ENCODE measurements at places on chromosomes 11 and 22. TPM values are rescaled to one million over a fixed set of nuclear protein-coding genes. Genes with fewer than 3 reads are reported as not detected.
A peak's percentile ranks its signal among the peaks of the same experiment; 100 is the strongest.

- no peak for DNase-seq
These were observed 50.4 kb downstream of the TCP11L1 start for GRCh38 chr11:33089776-33090175.

MRGPRX3 gene
- not detected for total RNA-seq

DNA sequence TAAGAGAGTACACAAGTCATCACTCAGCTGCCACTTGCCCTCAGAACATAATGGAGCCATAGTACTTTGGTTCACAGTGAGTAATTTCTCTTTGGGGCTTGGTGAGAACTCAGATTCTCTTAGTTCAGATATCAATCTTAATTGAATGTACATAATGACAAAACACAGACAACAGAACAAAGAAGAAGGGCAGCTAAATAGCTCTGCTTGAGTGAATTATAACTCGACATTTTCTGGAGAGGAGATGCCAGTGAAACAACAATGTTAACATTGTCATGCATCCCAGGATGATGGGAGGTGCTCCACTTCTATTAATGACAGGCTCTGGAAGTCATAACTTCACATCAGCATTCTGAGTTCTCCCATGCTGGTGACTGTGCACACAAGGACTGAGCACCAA lies 508.1 kb downstream of the TMEM135 start:
- DNase-seq = no peak

DNA sequence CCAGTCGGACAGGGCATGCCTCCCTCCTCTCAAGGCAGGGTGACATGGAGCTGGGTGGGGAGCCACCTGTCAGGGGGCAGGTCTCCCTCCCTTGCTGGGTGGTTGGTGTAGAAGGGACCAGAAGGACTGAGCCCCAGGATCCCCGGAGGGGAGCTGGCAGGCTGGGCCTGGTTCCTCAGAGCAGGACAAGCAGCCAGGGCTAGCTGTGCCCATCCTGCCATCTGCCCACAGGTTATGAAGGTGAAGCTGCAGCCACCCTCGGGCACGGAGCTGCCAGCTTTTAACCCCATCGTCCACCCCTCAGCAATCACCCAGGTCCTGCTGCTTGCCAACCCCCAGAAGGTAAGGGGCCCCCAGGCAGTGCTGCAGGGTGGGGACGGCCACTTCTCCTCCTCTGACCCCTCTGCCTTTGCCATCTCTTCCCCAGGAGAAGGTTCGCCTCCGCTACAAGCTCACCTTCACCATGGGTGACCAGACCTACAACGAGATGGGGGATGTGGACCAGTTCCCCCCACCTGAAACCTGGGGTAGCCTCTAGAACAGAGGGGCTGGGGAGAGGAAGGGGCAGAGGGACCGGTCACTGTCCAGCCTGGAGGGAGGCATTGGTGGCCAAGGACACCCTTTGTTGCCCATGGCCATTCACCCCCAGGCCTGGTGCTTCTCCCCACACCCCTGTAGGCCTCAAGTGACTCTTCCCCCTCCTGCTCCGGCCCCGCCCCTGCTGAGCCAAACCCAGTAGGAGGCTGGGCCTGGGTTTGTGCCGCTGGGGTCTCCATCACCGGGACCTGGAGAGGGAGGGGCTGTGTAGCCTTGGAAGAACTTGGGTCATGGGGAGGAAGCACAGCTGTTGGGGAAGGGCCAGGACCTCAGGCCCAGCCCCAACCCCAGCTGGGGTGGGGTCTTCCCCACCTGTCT lies 7.0 kb upstream of the SH3BP1 start:
- no peak for DNase-seq

RELT gene
- 1.2 TPM for total RNA-seq

GRCh38 chr11:60563553-60564235 lies 48.5 kb downstream of the MS4A13 start:
- no peak for DNase-seq

OR51B2 gene
- total RNA-seq = not detected

DNA sequence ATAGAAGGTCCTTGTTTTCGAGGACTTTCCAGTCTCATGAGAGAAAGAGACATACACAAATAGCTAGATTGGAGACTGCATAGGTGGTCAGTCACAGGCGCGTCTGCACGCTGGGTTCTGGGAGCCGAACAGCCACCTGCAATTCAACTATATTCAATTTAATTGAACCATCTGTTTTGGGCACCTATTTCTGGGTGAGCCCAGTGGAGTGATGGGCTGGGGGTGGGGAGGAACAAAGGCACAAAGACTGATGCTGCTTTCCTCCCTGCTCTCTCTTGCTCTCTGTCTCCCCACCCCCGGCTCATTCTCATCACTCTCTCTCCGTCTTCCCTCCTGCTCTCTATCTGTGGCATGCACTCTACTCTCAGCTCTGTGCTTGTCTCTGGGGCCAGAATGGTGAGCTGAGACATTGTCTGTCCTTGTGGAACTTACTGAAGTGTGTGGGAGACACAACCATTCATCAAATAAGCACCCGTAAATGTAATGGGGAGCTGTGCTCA lies 48.1 kb upstream of the B3GAT1 start:
- DNase-seq = no peak

DNA sequence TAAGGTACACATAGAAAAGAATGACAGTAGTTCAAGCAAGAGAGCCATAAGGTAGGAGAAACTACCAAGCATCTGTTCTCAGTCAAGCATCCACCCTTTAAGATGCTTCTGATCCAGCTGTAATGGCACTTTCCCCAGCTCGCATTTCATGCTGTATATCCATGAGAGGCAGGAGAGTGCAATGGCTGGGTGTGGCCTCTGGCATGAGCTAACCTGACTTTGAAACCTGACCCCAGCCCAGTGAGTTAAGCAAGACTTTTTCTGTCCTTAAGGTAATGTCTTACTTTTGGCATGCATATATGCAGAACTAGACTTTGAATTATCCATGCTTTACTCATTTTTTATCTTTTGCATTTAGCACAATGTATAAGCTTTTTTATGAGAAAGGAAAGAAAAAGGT lies 79.8 kb upstream of the CNTN5 start:
- no peak for DNase-seq

DNA sequence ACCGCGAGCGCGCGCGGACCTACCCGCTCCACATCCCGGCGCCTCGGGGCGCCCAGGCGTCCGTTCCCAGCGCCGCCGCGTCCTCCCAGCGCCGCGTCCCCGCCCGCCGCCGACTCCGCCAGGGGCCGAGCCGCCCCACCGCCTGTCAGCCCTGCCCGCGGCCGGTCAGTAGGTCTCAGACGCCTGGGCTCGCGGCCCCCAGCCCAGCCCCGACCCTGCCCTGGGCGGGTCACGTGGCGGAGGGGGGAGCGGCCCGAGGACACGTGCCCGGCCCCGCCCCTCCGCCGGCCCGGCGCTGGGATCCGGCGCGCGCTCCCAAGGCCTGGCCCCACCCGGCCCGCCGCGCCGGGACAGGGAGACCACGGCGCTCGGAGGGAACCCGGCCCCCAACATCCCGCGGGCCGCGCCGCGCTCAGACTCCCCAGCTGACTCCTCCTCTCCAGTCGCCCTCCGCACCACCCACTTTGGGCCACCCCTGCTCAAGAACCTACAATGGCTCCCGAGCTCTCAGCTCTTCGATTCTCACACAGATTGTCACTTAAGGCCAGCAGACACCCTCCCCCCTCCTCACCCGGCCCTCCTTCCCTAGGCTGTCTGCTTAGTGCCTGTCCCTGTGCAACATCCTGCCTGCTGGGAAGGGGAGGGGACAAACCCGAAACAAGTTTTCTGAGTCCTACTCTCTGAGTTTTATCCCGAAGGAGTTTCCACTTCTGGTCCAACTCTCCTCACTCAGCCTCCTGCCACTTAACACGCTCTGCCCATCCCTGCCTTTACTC lies at the start of gene RAB3IL1:
RAB3IL1 (minus strand) TSS at position 233 of the 776 bp plus-strand sequence; CDS start at position 34, 199 bp downstream.
- DNase-seq = no peak

SAA1 gene
- total RNA-seq = 3.3 TPM

GRCh38 chr11:120744016-120744994 lies 232.8 kb downstream of the GRIK4 start:
- peak; percentile 84 for DNase-seq

GRCh38 chr11:9573775-9574621 lies 528 bp downstream of the WEE1 start:
- no peak for DNase-seq

TNNT3 gene
- total RNA-seq = 4.2 TPM

NAALAD2 gene
- total RNA-seq = 3.3 TPM

GRCh38 chr11:118291477-118292135 lies 12.9 kb upstream of the CD3E start:
- no peak for DNase-seq

DNA sequence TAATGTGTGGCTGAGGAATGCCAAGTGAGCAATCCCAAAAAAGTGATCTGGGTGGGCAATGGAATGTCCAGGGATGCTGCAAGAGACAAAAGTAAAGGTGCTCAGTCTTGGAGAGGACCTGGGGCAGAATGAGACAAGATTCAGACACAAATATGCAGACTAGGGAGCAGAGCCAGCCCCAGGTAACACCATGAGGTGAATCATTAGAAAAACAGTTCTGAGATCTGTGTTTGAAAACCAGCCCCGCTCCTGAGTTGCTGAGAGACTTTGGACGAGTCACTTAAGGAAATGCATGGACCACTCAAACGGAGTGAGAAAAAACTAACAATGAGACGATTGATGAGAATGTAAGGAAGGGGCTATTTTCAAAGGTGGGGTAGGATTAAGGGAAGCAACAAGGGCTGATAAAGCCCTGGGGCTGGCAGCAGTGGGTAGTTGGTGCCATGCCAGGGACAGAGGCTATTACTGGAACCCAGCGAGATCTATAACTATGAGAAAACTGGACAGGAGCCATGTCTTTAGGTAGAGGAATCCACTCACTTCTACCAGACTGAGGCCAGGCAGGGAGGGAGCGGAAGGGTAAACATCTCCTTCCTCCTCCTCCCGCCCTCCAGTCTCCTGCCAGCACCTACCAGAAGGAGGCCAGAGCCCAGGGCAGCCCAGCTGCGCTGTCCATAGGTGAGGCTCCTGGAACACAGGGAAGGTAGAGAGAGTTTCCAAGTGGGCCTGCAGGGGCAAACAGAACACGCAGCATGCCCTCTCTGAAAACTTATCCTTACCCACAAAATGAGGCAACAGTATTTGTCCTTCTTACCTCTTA lies 130.4 kb upstream of the TEAD1 start:
- peak; percentile 57 for DNase-seq

DNA sequence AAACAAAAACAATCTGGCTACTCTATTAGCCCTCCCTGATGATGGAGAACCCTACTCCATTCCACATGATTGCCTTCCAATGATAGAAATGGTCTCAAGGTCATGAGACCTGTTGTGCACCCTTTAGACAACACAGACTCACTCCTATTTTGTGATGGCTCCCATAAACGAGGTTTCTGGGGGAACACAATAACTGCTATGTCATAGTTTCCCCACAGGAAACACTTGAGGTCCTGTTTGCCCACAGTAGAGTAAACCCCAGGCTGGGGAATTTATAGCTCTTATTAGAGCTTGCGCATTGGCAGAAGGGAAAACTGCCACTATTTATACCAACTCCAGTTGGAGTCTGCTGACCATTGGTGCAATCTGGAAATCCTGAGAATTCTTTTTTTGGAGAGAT lies 28.7 kb downstream of the MIF start:
- no peak for DNase-seq

DNA sequence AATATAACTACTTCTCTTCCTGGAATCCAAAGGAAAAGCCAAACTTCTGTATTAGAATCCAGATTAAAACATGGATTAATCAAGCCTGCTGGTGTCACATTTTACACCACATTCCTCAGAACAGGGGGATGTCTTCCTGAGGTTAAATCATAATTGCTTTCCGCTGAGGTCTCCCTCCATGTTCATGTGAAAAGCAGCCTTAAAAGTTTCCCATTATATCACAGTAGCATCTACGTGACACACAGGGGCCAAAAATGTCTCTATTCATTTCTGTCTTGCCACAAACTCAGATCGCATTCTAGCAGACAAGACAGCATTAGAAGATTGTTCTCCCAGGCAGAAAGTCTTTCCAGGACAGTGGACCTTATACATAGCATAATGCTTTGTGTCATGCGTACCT lies 788.7 kb downstream of the OPCML start:
- no peak for DNase-seq

GRCh38 chr11:45551191-45551713 lies 114.2 kb downstream of the CHST1 start:
- DNase-seq = no peak

- DNase-seq = no peak
These were observed 20.9 kb downstream of the ST14 start for GRCh38 chr11:130180491-130180890.

P2RX3 gene
- total RNA-seq = not detected

GRCh38 chr11:126722006-126722736 lies 278.4 kb downstream of the KIRREL3 start:
- no peak for DNase-seq

GRCh38 chr11:121763526-121763925 lies 310.8 kb upstream of the SORL1-AS1 start:
- DNase-seq = peak; percentile 70

DNA sequence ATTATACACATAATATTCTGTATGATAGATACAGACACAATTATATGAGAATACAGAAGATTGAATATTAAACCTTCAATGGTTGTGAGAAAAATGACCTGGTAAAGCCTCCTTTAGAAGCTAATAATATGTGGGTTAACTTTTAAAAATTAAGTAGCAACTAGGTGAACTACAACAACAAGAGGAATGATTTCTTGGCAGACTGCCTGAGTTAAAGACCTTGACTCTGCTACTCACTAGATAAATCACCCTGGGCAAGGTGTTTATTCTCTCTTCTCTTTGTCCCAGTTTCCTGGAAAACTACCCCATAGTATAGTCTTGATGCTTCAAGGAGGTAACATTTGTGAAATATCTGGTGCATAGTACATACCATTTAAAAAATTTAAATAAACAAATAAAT lies 519.6 kb upstream of the TENM4 start:
- DNase-seq = no peak

DNA sequence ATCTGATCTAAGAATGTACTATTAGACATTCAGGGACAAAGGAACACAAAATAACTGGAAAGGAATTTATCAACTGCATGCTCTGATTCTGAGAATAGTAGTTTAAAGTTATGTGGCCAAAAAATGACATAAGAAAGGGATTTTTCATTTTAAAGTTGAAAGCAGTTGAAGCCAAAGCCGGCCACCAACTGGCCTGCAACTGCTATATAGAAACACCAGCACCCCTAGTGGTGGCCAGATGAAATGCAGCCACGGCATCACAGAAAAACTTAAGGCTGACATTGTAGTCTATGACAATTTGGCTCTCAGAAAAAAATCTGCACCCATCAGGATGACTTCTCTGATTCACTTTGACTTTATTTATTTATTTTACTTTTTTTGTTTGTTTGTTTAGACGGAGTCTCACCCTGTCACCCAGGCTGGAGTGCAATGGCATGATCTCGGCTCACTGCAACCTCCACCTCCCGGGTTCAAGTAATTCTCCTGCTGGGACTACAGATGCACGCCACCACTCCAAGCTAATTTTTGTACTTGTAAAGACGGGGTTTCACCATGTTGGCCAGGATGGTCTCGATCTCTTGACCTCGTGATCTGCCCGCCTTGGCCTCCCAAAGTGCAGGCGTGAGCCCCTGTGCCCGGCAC lies 59.2 kb downstream of the SLC35F2 start:
- no peak for DNase-seq
